Bone marrow (tissue), 2 donors: ENCODE measurements at places on chromosomes 3 and 15.

DNA sequence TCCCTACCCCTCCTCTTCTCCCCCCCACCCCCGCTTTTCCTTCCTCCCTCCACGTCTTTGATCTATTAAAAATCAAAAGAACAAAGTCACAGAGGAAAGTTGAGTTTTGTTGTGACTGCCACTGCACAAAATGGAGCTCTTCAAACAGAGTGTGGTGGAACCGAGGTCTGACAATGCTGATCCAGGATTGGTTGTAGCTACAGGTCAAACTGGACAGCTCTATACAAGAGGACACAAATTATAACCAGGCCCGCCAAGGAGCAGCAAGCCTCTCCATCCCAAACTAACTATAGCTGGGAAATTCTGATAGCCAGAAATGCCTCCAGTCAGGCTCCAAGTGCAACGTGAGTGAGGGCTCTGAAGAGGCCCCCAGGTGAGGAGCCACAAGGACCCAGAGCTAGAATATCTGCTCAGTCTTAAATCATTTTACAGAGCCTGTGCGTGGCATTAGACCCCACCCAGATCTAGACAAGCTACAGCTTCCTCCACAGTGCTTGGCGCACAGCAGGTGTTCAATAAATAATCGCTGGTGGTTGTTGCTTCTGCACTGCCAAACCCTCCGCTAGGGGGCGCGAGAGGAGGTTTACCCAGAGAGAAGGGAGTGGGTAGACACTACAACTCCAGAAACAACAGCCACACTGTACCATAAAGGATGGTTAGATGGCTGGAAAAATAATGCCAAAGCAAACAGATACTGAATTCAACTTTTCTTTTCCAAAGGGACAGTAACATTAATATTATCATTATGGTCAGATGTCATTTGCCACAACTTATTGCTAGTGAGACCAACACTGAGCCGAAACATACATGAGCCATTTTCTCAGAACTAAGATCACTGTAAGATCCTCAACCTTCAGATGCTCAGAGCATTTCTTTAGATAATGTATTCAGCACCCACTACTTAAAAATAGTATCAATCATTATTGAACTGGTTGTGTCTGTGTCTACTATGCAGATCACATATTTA is 44.6 kb downstream of the ZIC4 start:
- DNase-seq: peak; percentile 16

DNA sequence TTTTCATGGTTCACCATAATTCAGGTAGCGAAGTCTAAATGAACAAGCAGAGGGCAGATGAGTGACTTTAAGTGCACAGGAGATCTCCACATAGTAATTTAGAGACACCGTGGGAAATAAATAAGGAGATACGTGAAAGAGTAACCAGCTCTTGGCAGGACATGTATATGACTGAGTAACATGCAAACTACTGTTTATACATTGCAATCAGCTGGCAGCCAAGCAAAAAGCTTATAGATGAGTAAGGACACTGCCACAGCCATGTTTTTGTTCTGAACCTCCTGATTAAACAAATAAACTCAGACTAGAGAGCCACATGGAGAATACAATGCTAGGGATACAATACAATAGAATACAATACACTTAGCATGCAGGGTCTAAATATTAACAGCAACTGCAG is 252.4 kb downstream of the FHIT start:
- no peak for DNase-seq

- DNase-seq: peak; percentile 25
Observed at GRCh38 chr3:38131621-38132369, 5.1 kb downstream of the ACAA1 start.

DNA sequence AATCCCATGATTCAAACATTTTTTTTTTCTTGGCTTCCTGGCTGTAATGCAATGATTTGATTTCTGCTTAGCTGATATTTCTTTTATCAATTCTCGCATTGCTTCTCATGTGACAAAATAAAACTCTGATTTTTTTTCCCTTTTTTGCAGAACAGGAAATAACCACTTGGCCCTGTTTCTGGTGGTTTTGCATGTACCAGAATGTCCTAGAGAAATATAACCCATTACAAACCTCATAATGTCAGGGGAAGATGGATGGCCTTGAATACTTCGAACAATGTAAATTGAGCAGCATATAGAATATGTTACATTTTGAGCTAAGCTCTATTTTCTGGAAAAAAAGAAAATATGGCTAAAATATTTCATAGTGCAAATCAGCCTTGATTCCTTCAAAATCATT is 275.6 kb downstream of the RAP2B start:
- no peak for DNase-seq

DNA sequence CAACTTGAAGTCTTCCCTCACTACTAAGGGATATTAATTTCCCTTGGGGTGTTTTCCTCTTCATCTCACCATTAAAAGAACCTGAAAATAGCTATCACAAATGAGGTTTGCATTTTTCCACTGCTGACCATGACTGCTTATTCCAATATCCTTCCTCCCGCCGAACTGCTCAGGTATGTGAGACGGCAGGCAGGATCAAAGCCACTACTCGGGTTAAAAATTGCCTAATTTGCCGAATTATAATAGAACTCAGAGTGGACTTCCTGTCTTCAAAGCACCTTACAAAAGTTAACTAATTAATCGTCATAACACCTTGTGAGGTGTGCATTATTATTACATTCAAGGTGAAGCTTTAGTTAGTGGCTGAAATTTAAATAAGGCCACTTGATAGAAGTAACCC is 655.2 kb upstream of the ADAMTS9 start:
- no peak for DNase-seq

DNA sequence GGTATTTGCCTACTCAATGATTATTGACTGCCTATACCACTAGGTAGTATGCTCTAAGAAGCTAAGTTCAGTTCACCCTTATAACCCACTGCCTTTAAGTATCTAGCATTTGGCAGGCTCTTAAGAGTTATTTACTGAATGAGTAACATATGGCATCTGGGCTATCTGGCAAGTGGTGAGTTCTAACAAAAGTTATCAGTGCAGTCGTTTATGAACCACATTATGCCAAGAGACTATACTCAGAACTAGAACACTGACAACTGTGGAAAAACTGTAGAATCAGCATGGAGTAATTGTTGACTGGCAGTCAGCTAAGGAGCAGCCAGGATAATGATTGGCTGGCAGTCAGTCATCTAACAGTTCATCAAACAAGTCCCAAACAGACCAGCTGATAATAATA is 25.8 kb downstream of the RAF1 start:
- DNase-seq: no peak

DNA sequence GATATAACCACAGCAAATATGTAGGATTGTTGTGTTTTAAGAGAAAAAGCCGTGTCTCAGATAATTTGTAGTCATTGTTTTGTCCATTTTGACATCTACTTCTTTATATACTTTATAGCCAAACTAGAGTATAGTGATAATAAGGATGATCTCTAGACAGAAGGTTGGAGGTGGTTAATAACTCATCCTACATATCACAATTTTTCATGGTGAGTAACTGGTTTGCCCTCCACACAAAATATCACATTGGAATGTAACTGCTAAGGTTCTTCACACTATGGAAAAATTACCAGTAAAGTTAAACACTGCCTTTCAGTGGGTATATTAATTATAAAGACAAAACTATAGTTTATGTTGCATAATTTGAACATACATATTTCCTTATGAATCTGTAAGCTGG is 380.7 kb downstream of the LPP start:
- no peak for DNase-seq

- DNase-seq: no peak
Observed at GRCh38 chr3:134312873-134313846, 61.1 kb downstream of the AMOTL2 start.

DNA sequence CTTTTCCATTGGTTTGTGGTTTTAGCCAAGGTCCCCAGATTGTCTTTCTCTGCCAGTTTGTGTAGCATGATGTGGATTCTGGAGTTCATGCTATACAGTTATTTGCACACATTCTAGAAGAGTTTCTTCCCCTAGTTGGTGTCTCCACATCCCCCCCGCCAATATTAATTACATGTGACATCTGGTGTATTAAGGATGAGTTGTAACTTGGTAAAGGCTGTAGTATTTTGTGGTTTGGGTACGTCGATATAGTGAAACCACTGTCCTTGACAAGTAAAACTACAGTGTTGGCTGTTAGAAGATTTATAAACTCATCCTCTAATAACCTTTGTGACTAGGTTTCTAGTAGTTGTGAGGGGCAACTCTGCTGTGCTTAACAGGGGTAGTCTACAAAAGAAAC is 23.7 kb upstream of the P4HTM start:
- DNase-seq: no peak

- DNase-seq: no peak
Observed at GRCh38 chr3:138768125-138768524, 66.6 kb downstream of the PIK3CB start.

DNA sequence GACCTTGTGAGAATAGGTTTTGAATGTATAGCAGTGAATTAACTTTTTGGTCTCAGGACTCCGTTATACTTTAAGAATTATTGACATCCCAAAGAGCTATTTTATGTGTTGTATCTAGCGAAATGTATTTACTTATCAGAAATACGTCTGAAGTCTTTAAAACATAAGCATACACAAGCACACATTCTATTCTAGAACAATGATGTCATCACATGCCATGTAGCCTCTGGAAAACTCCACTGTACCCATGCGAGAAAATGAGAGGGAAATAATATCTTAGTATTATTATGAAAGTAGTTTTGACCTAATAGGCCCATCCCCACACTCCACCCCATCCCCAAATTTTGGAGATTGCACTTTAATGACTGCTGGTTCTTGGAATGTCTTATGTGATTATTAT is 1.5 kb downstream of the POLR2M start:
- no peak for DNase-seq

DNA sequence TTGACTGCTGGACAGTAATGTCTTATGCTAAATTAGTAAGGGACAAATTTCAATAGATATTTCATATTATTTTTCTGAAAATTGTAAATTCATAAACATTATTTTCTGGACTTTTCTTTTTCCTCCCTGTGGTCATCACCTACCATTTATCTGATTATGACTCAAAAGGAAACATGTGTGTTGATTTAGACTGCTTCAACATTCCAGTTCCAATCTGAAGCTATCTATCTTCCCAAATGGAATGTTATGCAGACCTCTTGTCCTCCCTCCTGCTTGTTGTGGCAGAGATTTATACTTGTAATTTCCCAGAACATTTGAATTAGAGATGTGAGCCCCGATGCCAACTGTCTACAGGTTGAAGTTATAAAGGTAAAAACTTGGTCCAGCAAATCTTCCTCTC is 803.4 kb downstream of the TUSC7 start:
- no peak for DNase-seq

- DNase-seq: no peak
Observed at GRCh38 chr15:31125061-31125460, 23.5 kb upstream of the TRPM1 start.

DNA sequence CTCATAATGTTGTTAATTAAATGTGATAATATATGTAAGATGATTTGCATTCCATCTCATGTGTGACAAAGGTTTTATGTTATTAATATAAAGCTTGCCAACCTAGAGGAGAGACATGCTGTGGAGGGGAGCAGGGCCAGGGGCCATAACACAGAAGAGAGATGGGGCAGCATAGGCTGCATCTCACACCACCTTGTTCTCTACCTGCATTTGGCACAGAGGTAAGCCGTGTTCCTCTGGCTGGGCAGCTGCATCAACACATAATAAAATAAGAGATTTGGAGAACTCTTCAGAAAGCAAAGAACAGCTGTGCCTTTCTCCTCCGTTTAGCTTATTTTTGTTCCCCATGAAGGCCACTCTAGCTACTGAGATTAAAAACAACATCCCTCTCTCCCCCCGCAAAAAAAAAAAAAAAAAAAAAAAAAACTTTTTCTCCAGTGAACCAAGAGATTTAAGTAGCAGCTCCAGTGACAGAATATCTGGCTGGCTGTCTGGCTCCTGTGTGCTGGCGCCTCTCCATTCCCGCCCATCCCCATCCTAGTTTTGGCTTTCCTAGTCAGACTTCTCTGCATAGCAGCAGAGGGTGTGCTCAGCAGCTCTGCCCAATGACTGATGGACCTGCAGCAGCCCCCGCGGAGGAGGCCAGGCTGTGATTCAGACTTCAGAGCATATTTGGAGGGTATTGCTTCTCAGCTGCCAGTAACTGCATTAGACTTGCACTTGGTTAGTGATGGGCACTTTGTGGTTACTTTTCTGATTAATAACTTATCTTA is 52.2 kb upstream of the STXBP5L start:
- no peak for DNase-seq

- DNase-seq: no peak
Observed at GRCh38 chr15:56019819-56020486, 26.5 kb upstream of the NEDD4 start.

DNA sequence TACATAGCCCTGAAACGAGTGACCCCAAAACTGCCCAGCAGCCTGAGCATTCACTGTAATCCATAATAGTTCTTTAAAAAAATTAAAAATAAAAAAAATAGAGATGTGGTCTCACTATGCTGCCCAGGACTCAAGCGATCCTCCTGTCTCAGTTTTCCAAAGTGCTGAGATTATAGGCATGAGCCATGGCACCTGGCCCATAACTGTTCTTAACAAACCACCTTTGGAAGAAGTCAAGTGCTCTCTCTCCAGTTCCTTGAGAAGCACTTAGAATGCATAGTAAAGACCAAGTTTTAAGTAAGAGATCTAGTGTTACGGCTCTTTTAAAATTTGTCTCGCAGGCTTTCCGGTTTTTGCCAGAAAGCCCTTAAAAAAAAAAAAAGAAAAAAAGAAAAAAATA is 8.2 kb downstream of the CDC25A start:
- no peak for DNase-seq

GRCh38 chr3:133256787-133257483 is 142.9 kb upstream of the BFSP2 start:
- no peak for DNase-seq

DNA sequence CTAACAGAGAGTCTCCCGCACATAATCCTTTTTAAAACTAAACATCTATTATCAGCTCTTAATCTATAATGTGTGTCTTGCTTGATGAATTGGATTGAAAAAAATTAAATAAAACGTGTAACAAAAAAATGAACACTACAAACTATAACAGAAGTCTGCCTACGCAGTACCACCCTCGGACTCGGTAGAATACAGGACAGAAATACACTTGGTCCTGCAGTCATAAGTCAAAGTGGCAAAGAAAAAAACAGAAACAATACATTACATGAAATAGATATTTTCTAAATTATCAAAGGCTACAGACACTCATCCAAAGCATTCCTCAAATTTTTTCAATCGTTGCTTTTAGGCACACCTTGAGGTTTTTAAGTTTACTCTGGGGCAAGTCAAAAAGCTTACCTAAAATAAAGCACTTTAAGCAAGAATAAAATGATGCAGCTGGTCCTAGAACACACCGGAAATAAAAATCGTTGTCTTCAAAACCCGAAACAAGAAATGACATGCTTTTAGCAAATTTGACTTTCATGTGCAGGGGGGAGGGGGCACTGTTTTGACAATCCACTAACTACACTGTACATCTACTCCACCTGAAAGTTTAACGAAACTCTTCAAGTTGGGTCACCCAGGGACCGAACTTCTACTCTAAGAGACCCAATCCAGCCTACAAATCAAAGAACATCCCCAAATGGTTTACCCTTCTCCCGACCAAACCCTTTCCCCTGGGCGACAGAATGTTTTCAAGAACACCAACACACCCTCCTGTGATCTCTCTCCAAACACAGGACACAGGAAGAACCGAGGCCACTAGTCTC is 1.3 kb downstream of the ADAM10 start:
- no peak for DNase-seq
